ENCODE measurements at places on chromosomes 2 and 18.
A peak's percentile ranks its signal among the peaks of the same experiment; 100 is the strongest.

GRCh38 chr2:226746196-226746800, 53.3 kb downstream of the IRS1 start:
- no peak for DNase-seq

GRCh38 chr2:157336137-157337010, 10.8 kb upstream of the ERMN start:
- DNase-seq, result peak; percentile 21

DNA sequence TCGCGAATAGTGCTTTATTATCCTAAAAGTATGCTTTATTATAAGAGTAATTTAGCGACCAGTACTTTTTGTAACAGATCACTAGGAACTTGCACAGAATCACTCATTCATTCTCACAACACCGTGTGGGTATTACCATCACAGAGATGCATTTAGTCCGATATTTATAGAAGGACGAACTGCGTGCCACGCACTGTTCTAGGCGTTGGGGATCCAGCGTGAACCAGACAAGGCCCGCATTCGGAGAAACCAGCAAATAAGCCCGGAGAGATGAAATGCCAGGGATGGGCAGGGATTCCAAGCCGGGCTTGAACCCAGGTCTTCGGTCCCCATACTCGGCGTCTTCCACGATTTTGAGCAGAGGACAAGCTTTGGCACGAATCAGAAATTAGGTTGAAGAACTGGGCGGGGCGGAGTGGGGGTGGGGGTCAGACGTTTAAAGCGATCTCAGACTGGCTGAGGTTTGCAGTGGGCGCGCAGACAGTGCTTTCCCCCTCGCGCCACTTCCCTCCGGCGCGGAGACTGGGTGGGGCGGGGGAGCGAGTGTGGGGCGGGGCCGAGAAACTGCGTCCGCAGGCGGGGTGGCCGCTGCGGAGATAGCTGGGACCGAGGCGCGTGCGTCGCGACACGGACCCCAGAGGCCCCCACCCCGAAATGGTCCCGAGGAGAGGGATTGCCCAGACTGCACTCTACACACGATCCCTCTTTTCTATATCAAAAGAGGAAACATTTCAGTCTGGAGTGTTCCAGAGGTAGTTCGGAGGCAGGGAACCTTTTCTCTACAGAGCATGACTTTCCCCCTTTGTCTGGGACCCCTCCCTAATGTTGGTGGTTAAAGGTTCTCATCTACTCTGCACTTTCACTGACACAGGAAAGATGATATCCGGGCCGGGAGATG, 1.1 kb upstream of the CXCR4 start:
- DNase-seq, result peak; percentile 94

- DNase-seq, result no peak
Measured at GRCh38 chr18:70072678-70073077, 125.0 kb upstream of the CD226 start.

DNA sequence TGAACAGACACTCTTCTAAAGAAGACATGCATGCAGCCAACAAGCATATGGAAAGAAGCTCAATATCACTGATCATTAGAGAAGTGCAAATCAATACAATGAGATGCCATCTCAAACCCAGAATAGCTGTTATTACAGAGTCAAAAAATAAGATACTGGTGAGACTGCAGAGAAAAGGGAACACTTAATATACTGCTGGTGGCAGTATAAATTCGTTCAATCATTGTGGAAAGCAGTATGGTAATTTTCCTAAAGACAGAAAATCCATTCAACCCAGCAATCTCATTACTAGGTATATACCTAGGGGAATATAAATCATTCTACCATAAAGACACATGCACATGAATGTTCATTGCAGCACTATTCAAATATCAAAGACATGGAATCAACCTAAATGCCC, 116.6 kb upstream of the LTBP1 start:
- DNase-seq, result no peak

DNA sequence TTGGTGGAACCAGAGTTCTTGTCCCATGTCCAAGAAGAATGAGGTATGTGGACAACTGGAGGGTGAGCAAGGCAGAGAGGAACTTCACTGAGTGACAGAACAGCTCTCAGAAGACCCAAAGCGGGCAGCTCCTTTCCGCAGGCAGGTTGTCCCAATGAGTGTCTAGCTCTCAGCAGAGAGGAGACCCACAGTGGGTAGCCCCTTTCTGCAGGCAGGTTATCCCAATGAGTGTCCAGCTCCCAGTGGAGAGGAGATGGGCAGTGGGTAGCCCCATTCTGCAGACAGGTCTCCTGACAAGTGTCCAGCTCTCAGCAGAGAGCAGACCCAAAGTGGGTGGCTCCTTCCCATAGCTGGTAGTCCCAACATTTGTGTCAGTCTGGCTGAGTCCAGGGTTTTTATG, 69.6 kb downstream of the SRBD1 start:
- DNase-seq, result no peak

GRCh38 chr18:5630900-5631413, 87.2 kb upstream of the EPB41L3 start:
- DNase-seq, result no peak

GRCh38 chr2:128796321-128796720, 477.7 kb upstream of the HS6ST1 start:
- no peak for DNase-seq

GRCh38 chr2:239729151-239729550, 296.0 kb downstream of the NDUFA10 start:
- DNase-seq, result no peak

GRCh38 chr2:29782549-29783458, 138.6 kb downstream of the ALK start:
- no peak for DNase-seq

- DNase-seq, result no peak
Measured at GRCh38 chr2:145813481-145813880, 1293.6 kb upstream of the ZEB2 start.

DNA sequence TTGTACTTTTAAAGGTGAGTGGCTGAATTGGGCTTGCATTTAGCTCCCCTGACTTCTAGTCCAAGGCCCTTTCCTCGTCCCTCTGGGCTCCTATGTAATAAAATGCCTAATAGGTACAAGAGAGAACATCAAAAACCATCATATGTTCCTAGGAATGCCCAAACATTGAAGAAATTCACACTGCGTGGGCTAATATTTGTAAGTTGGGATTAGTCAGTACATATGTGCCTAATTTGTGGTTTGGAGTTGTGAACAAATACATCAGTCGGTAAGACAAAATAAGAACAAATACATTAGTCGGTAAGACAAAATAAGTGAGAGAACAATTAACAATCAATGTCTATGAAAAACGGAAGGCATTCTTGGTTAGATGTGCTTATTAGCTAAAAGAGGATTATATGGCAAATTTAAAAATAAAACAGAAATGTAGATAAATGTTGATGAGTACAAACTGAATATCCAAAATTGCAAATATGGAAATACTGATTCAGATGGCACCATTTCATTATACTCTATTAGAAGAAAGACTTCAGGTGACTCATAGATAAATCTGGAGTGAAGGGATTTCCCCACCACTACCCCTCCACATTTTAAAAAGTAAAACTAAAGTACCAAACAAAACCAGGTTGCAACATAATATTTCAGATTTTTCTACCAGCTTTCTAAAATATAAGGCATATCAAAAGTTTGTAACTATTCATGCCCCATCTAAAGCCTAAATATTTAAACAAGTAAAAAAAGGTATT, 325.4 kb downstream of the ZEB2 start:
- DNase-seq, result no peak

DNA sequence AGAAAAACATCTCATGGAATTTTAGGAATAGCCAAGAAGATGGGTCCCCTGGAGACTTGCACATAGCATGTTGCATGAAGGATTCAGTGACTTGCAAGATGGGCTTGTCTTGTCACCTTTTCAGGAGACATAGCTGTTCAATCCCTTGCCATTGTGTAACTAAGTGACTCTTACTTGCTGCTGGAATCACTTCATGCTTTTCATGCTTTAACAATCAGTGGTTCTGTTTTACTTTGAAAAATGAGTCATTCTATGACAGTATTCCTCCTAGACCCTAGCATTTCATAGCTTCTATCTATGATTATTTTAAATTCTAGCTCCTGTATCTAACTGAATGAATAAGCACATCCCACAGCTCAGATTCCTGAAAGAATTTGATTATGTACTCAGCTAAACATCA, 2.8 kb downstream of the KYNU start:
- no peak for DNase-seq

Data from CD4-positive, alpha-beta T cell treated with Interleukin-15 for 1 hour (primary cell).